NCI-H2081 (cell line): ENCODE measurements at places on chromosomes 11 and 22.
A peak's percentile ranks its signal among the peaks of the same experiment; 100 is the strongest.

DNA sequence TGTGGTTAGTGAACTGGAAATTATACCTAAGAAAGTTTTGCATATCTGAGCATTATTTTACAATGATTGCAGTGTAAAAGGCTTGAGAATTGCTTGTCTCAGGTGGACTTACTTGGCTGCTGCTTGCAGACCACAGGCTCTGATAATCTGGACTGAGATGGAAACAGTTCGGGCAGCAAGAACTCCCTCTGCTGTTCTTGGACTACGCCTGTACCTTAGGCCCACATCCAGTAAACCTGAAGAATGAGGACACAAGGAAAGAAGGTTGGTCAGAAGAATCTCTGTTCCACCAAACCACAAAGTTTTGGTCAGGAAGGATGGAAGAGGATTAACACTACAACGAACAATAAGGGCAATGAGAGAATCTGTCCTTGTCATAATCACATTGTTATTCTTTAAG, 80.1 kb downstream of the C2CD3 start:
- no peak for DNase-seq

DNA sequence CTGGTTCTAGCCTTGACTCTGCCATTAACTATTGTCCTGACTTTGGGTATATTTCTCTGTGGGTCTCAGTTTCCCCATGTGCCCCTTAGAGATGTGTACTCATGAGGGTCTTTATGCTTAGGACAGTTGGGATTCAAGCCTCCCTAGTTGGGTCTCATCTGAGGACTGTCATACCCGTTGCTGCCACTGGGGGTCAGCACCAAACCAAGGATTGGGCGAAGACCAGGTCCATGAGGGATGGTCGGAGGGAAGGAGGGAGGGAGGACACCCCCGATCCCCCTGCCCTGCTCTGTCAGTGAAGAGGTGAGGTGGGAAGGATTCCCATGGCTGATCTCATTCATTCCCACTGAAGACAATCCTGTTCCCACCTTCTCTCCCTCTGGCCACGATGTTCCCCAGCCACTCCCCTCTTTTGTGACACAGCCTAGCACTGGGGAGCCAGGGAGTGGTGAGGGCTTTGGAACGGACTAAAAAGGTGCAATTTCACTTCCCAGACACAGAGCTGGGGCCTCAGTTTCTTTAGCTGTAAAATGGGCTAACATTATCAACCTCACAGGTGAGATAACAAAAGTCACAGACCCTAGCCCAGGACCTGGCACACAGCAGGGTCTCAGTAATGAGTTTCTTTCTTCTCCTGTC, 12.4 kb upstream of the KLHL35 start:
- DNase-seq, result peak; percentile 45

- DNase-seq, result no peak
Measured at GRCh38 chr11:130476200-130476921, 27.9 kb downstream of the ADAMTS15 start.

GRCh38 chr11:13851691-13852090, 110.8 kb upstream of the SPON1 start:
- no peak for DNase-seq

- DNase-seq, result no peak
Measured at GRCh38 chr11:94806419-94806818, 38.3 kb downstream of the AMOTL1 start.

DNA sequence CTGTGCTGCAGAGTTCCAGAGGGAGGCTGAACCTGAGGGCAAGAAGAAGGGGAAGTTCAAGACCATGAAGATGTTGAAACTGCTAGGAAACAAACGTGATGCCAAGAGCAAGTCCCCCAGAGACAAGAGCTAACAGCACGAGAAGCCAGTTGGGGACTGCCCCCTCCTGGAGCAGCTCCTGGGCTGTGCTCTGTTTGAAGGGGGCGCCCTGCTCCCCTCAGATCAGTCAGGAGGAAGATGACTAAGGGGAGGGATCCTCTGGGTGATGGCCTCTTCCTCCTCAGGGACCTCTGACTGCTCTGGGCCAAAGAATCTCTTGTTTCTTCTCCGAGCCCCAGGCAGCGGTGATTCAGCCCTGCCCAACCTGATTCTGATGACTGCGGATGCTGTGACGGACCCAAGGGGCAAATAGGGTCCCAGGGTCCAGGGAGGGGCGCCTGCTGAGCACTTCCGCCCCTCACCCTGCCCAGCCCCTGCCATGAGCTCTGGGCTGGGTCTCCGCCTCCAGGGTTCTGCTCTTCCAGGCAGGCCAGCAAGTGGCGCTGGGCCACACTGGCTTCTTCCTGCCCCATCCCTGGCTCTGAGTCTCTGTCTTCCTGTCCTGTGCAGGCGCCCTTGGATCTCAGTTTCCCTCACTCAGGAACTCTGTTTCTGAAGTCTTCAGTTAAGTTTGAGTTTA, 12.6 kb downstream of the C22orf23 start:
- no peak for DNase-seq

- DNase-seq, result no peak
Measured at GRCh38 chr22:36374603-36375024, 13.2 kb downstream of the MYH9 start.

- no peak for DNase-seq
Measured at GRCh38 chr22:40671796-40672360, 7.4 kb upstream of the MCHR1 start.

GRCh38 chr11:60088364-60088763, at the start of gene MS4A2:
Gene MS4A2, plus strand, starts transcription at chr11:60088664. Its CDS starts 102 bp downstream, at chr11:60088766.
- no peak for DNase-seq
